DMS 273 treated with DMSO at 0.1 percent for 48 hours (cell line): ENCODE measurements at places on chromosomes 7 and 10.
A peak's percentile ranks its signal among the peaks of the same experiment; 100 is the strongest.

DNA sequence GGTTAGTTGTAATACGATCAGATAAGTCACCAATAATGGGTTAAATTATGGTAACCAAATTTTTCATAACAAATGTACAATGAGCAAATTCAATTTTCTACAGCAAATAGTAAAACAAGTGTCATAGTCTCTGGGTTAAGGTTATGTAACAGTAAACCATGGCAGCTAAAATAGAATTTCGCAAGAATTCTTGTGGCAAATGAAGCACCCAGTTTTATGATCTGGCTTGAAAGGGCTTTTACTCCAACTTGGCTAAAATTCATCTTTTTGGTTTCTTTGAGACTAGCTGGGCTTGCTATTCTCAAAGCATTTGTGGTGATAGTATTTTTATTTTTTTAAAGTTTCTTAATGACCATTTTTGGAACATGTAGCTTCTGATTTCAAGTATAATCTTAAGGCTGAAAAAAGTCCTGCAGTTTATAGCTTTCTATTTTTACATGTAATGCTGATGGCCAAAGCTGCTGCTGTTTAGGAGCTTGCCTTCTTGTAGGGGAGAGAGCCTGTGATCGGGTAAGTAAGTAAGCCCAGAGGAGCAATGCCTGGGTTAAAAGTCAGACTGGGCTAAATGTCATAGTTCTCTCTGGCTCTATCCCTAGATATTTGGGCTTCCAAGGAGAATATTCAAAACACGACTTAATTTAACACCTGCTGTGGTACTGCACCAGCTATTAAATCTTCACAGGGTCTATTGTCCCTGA lies 55.5 kb upstream of the SYPL1 start:
- no peak for DNase-seq

- no peak for DNase-seq
Observed at GRCh38 chr10:131475043-131475442, 163.5 kb upstream of the TCERG1L start.

DNA sequence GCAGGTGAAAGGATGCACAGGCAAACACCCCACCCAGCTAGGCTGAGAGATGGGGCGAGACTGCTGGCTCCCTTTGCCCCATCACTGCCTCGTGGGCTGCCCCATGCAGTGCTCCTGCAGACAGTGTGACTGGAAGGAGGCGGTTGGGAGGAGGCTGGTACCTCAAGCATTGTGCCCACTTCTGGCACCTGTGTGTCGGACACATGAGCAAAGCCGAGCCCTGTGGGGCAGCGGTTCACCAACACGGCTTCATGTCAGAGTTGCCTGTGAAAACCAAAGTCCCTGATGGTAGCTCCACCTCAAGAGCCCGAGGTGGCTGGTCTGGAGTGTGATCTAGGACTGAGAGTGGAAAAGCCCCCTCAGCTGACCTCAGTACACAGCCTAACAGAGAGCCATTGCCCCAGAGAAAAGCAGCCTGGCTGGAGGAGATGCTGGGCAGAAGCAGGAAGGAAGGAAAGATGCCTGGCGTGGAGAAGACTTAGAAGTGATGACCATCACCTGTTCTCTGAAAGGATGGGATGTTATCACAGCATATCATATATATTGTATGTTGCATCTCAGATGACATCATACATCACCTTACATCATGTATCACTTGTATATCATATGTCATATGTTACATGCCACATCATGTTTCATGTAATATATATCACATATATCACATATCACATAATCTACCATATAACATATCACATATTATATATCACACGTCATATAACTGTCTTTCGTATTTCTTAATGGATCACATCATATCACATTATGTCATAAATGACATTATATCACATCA lies 75.6 kb downstream of the ADCY1 start:
- DNase-seq = no peak

DNA sequence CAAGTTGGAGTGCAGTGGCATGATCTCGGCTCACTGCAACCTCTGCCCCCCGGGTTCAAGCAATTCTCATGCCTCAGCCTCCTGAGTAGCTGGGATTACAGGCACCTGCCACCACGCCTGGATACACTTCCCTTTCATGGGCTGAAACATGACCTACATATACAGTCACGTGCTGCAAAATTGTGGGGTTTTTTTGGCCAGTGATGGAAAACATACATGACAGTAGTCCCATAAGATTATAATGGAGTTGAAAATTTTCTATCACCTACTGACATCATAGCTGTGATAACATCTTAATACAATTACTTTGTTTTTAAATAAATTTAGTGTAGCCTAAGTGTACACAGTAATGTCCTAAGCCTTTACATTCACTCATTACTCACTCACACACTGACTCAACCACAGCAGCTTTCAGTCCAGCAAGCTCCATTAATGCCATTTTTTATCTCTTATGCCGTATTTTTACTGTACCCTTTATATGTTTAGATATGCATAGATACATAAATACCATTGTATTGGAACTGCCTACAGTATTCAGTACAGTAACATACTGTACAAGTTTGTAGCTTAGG lies 79.9 kb upstream of the TMEM196 start:
- no peak for DNase-seq

DNA sequence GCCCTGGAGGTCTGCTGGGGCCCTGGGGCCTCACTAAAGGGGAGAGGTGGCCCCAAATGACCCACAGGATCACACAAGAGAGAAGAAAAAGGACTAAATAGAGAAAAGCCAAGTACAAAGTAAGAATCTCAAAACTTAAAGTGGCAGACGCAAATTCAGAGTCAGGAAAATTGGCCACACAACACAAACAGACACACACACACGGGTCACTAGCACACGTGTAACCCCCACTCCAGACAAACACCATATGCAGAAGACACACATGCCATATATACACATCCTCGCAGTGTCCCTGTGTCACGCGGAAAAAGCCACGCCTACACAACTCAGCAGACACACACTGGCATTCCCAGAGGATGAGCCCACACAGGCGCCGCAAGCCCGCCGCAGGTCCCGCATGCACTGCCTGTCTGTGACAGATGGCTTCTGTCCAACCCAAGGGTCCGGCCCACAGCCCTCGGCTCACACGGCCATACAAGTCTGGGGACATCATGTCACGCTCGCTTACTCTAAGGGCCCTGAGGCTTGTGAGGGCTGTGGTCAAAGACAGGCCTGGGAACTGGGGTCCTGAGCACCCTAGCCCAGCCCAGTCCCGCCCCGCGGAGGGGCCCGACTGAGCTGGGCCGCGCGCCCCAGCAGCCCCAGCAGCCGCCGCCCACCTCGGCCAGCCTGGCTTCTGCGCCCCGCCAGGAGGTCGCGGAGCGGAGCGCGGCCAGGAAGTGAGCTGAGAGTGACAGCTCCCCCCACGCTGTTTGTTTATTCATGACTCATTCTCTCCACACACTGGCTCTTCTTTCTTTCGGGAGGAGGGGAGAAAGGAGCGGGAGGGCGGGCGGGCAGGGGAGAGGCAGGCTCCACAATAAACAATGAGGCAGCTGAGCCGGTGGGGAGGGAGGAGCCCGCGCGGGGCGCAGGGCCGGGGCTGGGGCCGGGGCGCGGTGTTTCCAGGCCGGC lies 95.5 kb upstream of the ZMIZ1 start:
- DNase-seq = peak; percentile 82

DNA sequence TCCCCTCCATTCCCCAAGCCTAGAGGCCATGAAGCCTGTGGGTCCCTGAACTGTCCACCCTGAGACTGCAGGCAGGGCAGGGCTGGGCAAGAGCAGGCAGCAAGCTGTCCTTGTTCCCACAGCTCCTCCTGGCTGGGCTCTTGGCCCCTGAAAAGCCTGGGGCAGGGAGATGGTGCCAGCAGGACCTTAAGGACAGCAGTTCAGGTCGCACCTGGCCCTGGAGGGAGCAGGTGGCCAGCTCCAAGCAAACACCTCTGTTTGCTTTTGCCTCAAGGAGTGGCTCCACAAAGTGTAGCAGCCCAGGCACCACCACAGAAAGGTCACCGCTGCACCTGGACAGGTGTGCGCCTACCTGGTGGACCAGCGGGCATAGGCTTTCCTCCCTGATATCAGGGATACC lies 5.2 kb downstream of the RET start:
- no peak for DNase-seq

DNA sequence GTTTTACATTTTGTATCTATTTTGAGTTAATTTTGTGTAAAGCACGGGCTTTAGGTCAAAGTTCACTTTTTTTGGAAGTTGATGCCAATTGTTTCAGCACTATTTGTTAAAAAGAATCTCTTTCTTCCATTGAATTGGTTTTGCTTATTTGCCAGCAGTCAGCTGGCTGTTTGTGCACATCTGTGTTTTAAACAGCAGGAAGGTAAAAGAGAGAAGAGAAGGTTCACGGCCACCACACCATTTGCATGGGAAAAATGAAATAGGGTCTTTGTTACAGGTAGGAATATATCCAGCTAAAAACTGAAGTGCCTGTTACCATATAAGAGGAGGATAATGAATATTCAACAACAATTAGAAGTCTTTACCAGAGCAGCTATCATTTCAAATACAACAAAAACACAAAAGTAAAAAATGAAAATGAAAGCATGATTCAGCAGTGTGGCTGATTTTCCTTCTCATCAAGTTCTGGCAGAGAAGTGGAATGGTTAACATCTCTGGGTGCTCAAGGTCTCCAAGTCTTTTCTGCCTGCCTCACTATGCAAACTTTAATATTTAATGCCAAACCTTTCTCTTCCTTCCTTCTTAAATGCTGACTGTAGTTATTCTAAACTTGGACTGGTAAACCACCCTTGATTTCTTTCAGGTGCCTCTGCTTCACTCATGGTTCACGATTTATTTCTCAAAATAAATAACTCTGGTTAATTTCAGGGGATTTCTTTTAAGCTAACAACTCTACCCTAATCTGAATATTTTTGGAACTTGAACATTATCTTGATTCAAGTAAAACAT lies 841.5 kb downstream of the GRM8 start:
- DNase-seq = no peak

GRCh38 chr10:34674176-34674575 lies 140.9 kb downstream of the PARD3 start:
- DNase-seq = no peak

- DNase-seq = peak; percentile 52
Observed at GRCh38 chr10:117554241-117554814, 11.8 kb downstream of the EMX2 start.

GRCh38 chr10:73867126-73867807 lies 7.1 kb downstream of the CAMK2G start:
- no peak for DNase-seq

DNA sequence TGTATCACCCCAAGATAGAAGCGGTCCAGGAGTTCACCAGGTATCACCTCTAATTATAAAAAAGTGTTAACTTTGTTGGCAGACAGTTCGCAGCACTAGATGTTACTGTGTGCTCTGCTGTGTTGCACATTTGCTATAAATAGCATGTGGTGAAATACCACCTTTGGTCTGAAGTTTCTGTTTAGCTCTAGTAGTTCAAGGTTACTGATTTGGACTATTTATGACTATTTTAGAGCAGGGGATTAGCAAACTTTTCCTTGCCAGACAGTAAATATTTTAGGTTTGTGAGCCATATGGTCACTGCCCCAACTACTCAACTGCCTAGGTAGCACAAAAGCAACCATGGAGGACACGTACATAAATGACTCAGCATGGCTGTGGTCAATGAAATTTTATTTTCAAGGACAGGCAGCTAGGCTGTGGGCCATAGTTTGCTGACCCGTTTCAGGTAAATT lies 16.5 kb downstream of the DENND10 start:
- DNase-seq = no peak

DNA sequence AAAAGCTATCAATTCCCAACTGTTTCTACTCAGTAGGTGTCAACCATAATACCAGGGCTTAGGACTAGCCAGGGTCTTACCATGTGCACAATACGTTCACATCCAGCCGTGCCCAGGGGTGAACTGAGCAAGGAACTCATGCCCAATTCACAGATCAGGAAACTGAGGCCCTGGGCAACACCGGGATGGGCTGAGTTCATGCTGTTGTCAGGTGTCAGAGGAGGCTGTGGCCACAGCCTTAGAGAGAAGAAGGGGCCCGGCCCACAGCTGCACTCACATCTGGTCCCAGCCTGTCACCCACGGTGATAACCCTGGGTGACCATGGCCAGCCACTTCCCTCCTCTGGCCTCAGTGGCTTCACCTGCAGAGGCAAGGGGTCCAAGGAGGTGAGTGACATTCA lies 92.0 kb downstream of the FAM53B start:
- no peak for DNase-seq

- DNase-seq = no peak
Observed at GRCh38 chr7:74351836-74352235, 62.6 kb downstream of the CLIP2 start.

- DNase-seq = no peak
Observed at GRCh38 chr7:120997882-120998474, 9.5 kb downstream of the CPED1 start.

- DNase-seq = no peak
Observed at GRCh38 chr7:137978464-137979237, 23.2 kb downstream of the CREB3L2 start.

GRCh38 chr10:113273181-113274163 lies 279.4 kb upstream of the HABP2 start:
- DNase-seq = no peak

GRCh38 chr7:100132126-100132525 lies 5.4 kb downstream of the MBLAC1 start:
- no peak for DNase-seq

DNA sequence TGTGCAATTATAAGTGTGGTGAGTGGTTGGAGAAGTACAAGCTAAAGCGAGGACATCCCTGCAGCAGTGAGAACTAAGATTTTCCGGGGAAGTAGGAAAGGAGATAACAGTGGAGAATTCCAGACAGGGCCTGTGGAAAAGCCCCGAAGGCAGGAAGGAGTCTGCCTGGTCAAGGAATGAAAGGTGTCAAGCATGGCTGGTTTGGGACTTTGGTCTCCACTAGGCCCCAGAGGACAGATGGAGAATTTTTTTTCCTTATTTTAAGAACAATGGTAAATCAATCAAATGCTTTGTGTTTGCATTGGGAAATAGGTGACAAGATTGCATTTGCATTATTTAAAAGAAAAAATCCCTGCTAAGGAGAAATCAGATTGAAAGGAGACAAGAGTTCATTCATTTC lies 3.2 kb upstream of the CEP55 start:
- no peak for DNase-seq

- DNase-seq = no peak
Observed at GRCh38 chr10:49191349-49191748, 3.2 kb upstream of the TMEM273 start.

- DNase-seq = no peak
Observed at GRCh38 chr10:33032654-33033151, 74.7 kb upstream of the ITGB1 start.

- DNase-seq = no peak
Observed at GRCh38 chr7:19413443-19413965, 268.3 kb upstream of the FERD3L start.

- no peak for DNase-seq
Observed at GRCh38 chr10:97548828-97549455, 23.6 kb upstream of the ANKRD2 start.

GRCh38 chr10:55232553-55232952 lies 431.5 kb upstream of the PCDH15 start:
- DNase-seq = no peak

- DNase-seq = no peak
Observed at GRCh38 chr7:79622781-79623180, 169.3 kb upstream of the MAGI2 start.

- no peak for DNase-seq
Observed at GRCh38 chr10:71295641-71296040, 23.4 kb upstream of the SLC29A3 start.
